ENCODE measurements at places on chromosomes 6 and 20.

DNA sequence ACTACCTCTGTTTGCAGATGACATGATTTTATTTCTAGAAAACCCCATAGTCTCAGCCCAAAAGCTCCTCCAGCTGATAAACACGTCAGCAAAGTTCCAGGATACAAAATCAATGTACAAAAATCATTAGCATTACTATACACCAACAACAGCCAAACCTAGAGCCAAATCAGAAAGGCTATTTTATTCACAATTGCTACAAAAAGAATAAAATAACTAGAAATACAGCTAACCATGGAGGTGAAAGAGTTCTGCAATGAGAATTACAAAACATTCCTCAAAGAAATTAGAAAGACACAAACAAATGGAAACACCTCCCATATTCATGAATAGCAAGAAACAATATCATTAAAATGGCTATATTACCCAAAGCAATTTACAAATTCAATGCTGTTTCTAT, 65.6 kb upstream of the HTR1E start:
- DNase-seq, result no peak

GRCh38 chr6:10725044-10725443, 2.2 kb downstream of the TMEM14C start:
- DNase-seq, result no peak

DNA sequence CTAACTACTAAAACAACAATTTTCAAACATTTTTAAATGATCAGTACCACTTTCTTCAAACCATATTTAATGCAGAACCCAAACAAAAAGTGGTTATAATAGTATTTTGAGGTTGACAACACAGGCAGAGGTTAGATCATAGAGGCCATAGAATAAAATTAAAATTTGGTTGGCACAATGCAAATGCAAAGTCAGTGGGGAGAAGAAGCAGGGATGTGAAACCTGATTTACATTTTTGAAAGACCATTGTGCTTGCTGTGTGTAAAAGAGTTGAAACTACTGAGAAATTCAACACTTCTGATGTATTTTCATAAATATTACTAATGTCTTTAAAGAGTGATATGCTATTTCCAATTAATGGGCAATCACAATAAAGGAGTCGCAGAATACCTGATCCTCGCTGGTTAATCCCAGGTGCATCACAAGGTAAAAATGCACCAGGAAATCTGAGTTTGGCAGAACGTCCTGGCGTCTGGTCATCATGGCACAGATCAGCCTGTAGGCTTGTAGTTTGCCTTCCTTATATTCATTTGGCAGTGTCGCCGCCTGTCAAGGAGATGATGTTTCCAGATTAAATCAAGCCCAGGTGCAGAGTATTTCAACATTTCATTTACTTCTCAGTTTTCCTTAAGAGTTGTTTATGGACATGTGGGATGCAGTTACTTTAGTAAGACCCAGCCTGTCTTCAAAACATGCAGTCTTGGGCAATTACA, 141.2 kb downstream of the RALGAPA2 start:
- DNase-seq, result no peak

GRCh38 chr6:150176659-150177058, 33.8 kb downstream of the PPP1R14C start:
- DNase-seq, result no peak

DNA sequence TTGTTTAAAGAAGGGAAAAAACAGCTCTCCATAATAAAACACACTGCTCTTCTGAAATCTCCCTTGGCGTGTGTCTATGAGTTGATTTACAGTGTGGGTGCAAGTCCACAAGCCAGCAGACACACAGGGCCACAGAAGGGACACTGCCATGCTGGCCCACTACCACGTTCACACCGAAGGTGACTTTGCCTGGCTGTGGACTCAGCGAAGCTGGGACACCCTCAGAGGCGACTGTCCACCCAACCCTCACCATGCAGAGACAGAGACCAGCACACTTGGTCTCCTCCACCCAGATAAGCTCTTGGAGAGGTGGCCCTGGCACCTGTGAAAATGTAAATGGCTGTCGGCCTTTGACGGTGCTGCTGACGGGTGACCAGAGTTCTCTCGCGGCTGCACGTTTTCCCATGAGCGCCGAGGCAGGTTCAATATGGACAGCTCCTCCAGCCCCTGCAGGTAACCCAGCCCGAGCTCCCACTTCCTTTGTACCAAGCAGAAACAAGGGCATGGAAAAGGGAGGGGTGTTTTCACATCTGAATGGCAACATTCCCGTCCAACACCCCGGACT, 78.0 kb downstream of the YTHDF1 start:
- DNase-seq, result no peak

Measured in AG09309 (cell line).